Neural crest cell (in vitro differentiated cells): ENCODE measurements at places on chromosomes 5 and 9. TPM values are rescaled to one million over a fixed set of nuclear protein-coding genes. Genes with fewer than 3 reads are reported as not detected.

LURAP1L gene
- total RNA-seq = 0.27 and 0.40 TPM in 2 replicates

RCL1 gene
- 12.7 TPM in 2 replicates for total RNA-seq

PCDHB10 gene
- total RNA-seq = 5.2 and 5.5 TPM in 2 replicates

OR2Y1 gene
- total RNA-seq = not detected in 2 replicates

LCNL1 gene
- not detected in 2 replicates for total RNA-seq

TPRN gene
- total RNA-seq = 22.0 and 25.1 TPM in 2 replicates

SELENOP gene
- total RNA-seq = 2.0 and 2.2 TPM in 2 replicates

RGS3 gene
- total RNA-seq = 36.7 and 41.0 TPM in 2 replicates

SLC36A2 gene
- not detected in 2 replicates for total RNA-seq

PTGER4 gene
- not detected in 2 replicates for total RNA-seq

SOX30 gene
- total RNA-seq = not detected in 2 replicates

PFN3 gene
- total RNA-seq = not detected in 2 replicates

FABP6 gene
- total RNA-seq = 1.3 and 1.5 TPM in 2 replicates

GPR21 gene
- total RNA-seq = 1.0 TPM in 1 of 2 replicates, not detected in the other

GRCh38 chr5:122078116-122079110, at the start of gene LOX:
LOX (minus strand) TSS chr5:122078259; CDS start chr5:122077985, 274 bp downstream.
- no peak within 1 kb of the TSS for H3K27ac ChIP-seq
- DNase-seq = peak; percentile 30

DNA sequence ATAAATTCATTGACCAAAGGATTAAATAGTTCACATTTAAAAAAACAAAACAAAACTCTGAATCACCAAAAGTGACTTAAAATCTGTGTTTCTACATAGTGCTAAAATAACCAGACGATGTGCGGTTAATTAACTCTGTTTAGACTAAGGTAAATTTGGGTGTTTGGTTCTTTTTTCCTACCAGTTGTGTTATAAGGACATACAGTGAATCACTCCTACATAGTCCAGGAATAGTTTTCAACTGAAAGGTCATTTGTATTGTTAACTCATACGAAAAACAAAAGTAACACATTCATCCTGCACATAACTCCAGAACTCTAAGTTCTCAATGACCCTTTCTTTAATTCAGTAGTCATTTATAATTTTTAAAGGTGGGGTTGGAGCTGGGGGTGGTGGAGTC, 203.7 kb downstream of the GLIS3 start:
- no peak overlapping the region for H3K4me3 ChIP-seq
- no peaks in the 10 kb centered on the region for H3K4me1 ChIP-seq
- H3K27ac ChIP-seq = no peak overlapping the region
- H3K27me3 ChIP-seq = no peaks in the 10 kb centered on the region
- no peak for DNase-seq

- H3K36me3 ChIP-seq = no peaks in the 10 kb centered on the region
- H3K27me3 ChIP-seq = peaks cover 9% of the 10 kb centered on the region
- no peak overlapping the region for H3K4me3 ChIP-seq
- no peak for DNase-seq
- peaks cover 28% of the 10 kb centered on the region for H3K4me1 ChIP-seq
These were observed 219.0 kb downstream of the PAX5 start for GRCh38 chr9:36815023-36815422.

- H3K4me3 ChIP-seq = no peak overlapping the region
- H3K4me1 ChIP-seq = no peaks in the 10 kb centered on the region
- DNase-seq = no peak
- H3K36me3 ChIP-seq = no peaks in the 10 kb centered on the region
- H3K27ac ChIP-seq = no peak overlapping the region
These were observed 248.4 kb downstream of the TLR4 start for GRCh38 chr9:117952581-117952980.

GRCh38 chr9:133978226-133978898, 13.8 kb downstream of the VAV2 start:
- H3K27me3 ChIP-seq = no peaks in the 10 kb centered on the region
- H3K4me3 ChIP-seq = no peak overlapping the region
- no peak for DNase-seq
- no peaks in the 10 kb centered on the region for H3K36me3 ChIP-seq
- no peak overlapping the region for H3K27ac ChIP-seq
- peaks cover 45% of the 10 kb centered on the region for H3K4me1 ChIP-seq

DNA sequence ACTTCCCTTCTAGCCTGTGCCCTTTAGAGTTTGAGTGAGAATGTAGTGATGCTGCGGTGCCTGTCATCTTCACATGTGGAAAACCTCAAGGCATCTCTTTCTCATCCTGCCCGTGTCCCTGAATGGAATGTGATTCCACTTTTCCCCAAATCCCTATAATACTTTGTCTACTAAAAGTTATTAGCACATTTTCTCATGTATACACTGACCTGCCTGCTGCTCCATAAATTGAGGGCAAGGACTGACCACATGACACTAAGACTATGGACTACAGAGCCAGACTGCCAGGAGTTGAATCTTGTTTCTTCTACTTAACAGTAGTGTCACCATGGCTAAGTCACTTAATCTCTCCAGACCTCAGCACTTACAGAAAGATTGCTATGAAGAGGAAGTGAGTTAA, 93.0 kb downstream of the TEK start:
- no peak for DNase-seq
- H3K36me3 ChIP-seq = no peaks in the 10 kb centered on the region
- H3K27ac ChIP-seq = no peak overlapping the region
- H3K4me1 ChIP-seq = no peaks in the 10 kb centered on the region
- H3K27me3 ChIP-seq = no peaks in the 10 kb centered on the region

DNA sequence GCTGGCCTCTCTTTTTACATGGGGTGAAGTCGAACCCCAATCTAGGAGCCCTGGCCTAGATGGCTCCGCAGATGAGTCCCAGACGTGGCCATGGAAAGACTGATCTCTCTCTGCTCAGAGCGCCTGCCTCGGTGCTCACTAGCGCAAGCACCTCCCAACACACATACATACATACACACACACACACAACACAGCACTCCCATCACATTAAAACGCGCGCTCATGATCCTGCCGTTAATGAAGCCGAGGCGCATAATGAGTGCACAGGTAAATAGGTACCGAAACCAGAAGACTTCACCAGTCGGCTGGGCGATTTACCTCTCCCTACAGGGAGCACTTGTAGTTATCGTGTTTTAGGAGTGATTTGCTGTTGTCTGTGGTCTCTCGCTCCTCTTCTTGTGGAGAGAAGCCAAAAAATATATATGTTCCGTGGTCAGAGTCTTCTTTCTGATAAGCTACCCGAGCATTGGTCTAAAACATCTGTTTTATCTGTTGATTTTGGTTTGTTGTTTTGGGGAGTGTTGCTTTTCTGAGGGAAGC, 207.7 kb downstream of the MEF2C start:
- no peaks in the 10 kb centered on the region for H3K36me3 ChIP-seq
- peak overlapping the region; percentile 93 for H3K4me3 ChIP-seq
- H3K4me1 ChIP-seq = peaks cover 49% of the 10 kb centered on the region
- peak overlapping the region; percentile 23 for H3K27ac ChIP-seq
- H3K27me3 ChIP-seq = peaks cover 91% of the 10 kb centered on the region
- no peak for DNase-seq

DNA sequence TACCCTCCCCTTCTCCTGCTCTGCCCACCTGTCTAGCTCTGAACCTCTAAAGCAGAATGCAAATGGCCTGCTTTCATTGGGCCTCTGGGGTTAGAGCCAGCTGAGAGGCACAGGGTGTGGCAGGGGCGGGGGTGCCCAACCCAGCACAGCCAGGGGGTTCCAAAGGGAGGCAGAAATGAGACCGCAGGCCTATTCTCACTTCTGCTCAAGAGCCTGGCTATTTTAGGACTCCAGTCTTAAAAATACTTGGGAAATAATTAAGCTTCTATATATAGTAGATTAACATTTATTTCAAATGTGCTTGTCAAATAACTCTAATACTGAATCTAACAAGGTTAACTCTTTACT, 5.7 kb downstream of the QSOX2 start:
- peaks cover 2% of the 10 kb centered on the region for H3K36me3 ChIP-seq
- H3K27ac ChIP-seq = no peak overlapping the region
- H3K4me3 ChIP-seq = no peak overlapping the region
- DNase-seq = no peak
- peaks cover 29% of the 10 kb centered on the region for H3K4me1 ChIP-seq

- no peaks in the 10 kb centered on the region for H3K36me3 ChIP-seq
- H3K27ac ChIP-seq = no peak overlapping the region
- no peak for DNase-seq
- no peaks in the 10 kb centered on the region for H3K4me1 ChIP-seq
These were observed 127.8 kb downstream of the GABBR2 start for GRCh38 chr9:98580956-98581355.

- DNase-seq = peak; percentile 91
- H3K27me3 ChIP-seq = peaks cover 8% of the 10 kb centered on the region
- peak overlapping the region; percentile 84 for H3K27ac ChIP-seq
These were observed 6.8 kb upstream of the TOR2A start for GRCh38 chr9:127741831-127742434.

DNA sequence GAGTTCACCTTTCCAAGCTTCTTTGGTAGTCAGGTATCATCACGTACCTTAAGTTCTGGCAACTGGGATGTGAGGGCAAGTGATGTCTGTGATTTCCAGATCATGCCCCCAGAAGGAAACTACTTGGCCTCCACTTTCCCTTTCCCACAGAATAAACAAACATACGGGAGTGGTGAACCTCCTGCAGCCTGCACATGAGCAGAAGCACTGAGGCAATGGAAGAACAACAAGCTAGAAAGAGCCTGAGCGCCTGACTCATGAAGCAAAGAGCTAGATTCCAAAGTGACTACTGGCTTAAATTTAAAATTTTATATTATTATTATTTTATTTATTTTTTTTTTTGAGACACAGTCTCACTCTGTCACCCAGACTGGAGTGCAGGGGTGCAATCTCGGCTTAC, 35.0 kb downstream of the ARL15 start:
- no peak overlapping the region for H3K4me3 ChIP-seq
- H3K36me3 ChIP-seq = no peaks in the 10 kb centered on the region
- no peak overlapping the region for H3K27ac ChIP-seq
- no peak for DNase-seq
- H3K4me1 ChIP-seq = peaks cover 4% of the 10 kb centered on the region
- no peaks in the 10 kb centered on the region for H3K27me3 ChIP-seq

GRCh38 chr5:140977003-140977402, 10.7 kb downstream of the PCDHAC2 start:
- H3K36me3 ChIP-seq = peaks cover 3% of the 10 kb centered on the region
- no peaks in the 10 kb centered on the region for H3K27me3 ChIP-seq
- peaks cover 7% of the 10 kb centered on the region for H3K4me1 ChIP-seq
- DNase-seq = no peak

DNA sequence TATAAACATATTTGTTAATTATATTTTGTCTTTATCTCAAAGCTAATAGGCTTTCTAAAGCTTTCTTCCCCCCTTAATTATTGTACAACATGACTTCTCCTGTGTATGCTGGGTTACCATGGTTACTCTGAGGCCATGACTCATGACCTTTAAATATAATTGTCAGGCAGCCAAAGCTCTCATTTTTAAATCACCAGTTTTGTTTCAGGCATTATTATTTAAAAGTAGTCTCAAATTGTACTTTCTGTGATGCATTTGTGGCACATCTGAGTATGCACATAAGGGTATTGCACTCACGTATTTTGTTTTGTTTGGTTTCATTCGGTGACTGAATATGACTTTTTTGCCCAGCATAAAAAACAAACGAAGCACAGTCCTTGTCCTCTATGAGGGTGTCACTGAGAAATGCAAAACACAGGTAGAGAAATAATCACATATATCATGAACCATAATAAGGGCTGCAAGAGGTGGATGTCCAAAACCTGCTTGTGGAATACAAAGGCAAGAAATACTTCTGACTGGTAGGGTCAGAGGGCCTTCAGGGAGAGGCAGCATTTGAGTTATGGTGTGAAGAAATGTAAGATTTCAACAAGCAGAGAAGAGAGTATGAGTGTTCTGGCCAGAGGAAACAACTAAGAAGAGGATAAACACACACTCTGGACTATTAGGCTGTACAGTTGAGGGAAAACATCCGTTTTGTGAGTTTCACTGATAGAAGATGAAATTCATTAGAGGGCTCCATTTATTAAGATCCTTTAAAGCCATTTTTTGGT, 2.1 kb downstream of the CCDC192 start:
- no peak for DNase-seq
- H3K36me3 ChIP-seq = no peaks in the 10 kb centered on the region
- no peak overlapping the region for H3K4me3 ChIP-seq
- peaks cover 41% of the 10 kb centered on the region for H3K4me1 ChIP-seq

DNA sequence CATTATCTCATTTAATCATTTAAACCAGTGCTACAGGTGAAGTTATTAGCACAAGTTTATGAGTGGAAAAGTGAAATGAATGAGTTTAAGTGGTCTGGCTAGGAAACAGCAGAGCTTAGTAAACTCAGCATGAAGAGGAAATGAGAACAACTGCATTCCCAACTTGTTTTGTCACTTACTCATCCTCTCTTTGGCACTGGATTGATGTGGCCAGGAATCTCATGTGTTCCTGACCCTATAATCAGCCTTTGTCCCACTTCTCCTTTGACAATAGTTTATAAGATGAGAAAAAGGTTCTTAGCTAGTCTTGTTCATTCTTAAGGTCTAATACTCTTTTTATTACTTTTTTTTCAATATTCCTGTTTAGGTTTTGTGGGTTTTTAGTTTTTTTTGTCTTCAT, 559.2 kb upstream of the TLE4 start:
- H3K4me1 ChIP-seq = peaks cover 4% of the 10 kb centered on the region
- H3K36me3 ChIP-seq = no peaks in the 10 kb centered on the region
- no peaks in the 10 kb centered on the region for H3K27me3 ChIP-seq
- DNase-seq = no peak
- no peak overlapping the region for H3K27ac ChIP-seq

DNA sequence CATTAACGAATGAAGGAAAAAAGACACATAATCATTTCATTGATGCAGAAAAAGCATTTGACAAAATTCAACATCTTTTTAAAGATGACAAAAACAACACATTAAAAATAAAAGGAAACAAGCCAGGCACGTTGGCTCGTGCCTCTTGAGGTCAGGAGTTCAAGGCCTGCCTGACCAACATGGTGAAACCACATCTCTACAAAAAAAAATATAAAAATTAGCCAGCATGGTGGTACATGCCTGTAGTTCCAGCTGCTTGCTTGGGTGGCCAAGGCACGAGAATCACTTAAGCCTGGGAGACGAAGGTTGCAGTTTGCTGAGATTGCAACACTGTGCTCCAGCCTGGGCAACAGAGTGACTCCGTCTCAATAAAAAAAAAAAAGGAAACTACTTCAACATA, 77.0 kb downstream of the ERCC6L2 start:
- no peak overlapping the region for H3K4me3 ChIP-seq
- no peaks in the 10 kb centered on the region for H3K4me1 ChIP-seq

DNA sequence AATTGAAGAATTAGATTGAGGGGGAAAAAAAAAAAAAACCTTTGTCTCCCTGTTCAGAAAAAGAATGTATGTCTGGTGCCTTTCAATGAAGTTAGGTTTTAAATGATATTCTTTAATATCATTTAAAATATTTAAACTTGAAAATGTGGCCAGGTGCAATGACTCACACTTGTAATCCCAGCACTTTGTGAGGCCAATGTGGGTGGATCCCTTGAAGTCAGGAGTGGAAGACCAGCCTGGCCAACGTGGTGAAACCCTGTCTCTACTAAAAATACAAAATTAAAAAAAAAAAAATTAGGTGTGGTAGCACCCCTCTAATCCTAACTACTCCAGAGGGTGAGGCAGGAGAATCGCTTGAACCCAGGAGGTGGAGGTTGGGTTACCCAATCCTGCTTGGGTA, 111.1 kb upstream of the RASA1 start:
- no peaks in the 10 kb centered on the region for H3K36me3 ChIP-seq
- H3K27ac ChIP-seq = no peak overlapping the region
- peaks cover 4% of the 10 kb centered on the region for H3K4me1 ChIP-seq
- DNase-seq = no peak
- no peaks in the 10 kb centered on the region for H3K27me3 ChIP-seq
- H3K4me3 ChIP-seq = no peak overlapping the region
